ENCODE measurements at places on chromosomes 3 and 15.

GRCh38 chr15:87228460-87228859, 1028.1 kb downstream of the NTRK3 start:
- DNase-seq: no peak

- DNase-seq: no peak
Observed at GRCh38 chr15:42891569-42891968, 29.0 kb downstream of the TTBK2 start.

- no peak for DNase-seq
Observed at GRCh38 chr3:170322566-170323269, 34.8 kb upstream of the SKIL start.

- peak; percentile 15 for DNase-seq
Observed at GRCh38 chr3:23203708-23204330, 692 bp downstream of the UBE2E2 start.

GRCh38 chr3:157157836-157158235, 2.1 kb downstream of the CCNL1 start:
- DNase-seq: no peak

GRCh38 chr3:151328298-151328995, 902 bp downstream of the P2RY13 start:
- no peak for DNase-seq

DNA sequence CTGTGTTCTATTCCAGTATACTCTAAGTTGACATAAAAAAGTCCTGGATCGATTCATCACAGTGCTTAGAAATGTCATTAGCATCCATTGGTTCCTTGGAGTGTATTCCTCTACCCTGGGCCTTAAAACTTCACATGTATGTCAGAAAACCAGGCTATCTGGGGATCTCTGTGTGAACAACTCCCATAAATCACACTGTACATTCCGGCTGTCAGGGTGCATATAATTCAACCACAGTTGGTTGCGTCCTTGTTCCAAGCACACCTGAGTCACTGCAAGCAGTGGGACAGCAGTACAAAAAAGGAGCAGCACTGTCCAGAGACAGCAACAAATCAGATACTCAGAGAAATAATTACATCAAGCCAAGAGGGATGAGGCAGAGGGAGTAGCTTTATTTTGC, 52.4 kb downstream of the PDZRN3 start:
- DNase-seq: no peak

DNA sequence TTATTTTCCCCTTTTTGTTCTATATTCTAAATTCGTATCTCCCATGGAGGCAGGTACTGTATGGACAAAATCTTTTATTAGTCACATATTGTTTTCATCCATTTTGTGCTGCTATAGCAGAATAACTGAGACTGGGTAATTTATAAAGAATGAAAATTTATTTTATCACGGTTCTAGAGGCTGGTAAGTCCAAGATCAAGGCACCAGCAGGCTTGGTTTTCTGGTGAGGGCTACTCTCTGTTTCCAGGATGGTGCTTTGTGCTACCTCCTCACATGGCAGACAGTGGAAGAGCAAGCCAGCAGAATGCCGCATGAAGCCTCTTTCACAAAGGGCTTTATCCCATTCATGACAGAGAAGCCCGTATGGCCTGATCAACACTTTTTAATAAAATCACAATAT, 421.9 kb upstream of the TPRG1 start:
- no peak for DNase-seq
